Posterior cingulate gyrus (tissue), 11 donors: ENCODE measurements at places on chromosomes 5 and 9.

DNA sequence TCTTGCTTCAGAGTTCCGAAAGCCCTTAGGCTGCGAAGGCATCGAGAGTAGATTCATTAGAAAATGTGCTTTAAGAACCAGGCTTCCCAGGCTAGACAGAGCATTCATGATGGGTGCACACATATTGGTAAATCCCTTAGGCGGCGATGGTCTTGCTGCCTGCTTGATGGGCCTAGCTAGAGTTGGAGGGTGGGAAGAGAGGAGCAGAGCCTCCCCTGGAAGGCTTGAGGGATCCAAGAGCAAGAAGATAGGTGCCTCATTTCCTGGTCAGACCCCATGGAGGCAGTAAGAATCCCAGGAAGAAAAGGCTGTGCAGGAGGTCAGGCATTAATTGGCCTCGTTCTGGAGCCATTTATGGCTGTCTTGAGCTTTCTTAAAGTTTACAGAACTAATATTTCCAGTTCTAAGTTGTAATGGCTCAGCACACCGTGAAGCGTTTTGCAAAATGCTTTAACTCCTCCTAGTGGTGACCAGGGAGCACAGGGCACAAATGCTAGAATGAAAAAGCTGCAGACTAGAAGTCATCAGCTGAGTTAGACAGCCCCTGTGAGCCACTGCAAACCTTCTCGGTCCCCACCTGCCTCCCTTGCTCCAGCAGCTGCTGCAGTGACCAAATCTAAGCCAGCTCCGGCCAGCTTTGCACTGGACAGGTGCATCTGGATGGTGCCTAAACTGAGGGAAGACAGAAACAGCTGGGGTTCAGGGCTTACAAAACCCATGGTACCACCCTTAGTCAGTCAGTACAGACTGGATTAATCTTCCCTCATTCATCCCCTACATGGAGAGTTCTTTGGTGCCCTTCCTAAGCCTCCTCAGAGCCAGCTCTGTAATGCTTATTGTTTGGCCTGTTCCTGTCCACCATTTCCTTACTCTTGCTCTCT, 14.7 kb downstream of the SLC45A2 start:
- DNase-seq: no peak

DNA sequence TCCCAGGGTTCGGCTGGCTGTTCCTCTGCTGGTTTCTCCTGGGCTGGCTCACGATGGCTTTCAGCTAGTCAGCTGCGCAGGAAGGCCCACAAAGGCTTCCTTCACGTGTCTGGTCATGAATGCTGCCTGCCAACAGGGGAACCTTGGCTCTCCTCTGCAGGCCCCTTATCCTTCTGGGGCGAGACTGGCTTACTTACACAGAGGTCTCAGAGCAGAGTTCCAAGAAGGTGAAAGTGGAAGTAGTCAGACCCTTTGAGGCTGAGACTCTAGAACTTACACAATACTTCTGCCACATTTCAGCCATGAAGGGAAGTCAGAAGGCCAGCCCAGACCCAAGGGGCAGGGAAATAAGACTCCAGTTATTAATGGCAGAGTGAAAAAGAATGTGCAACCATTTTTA, 99.5 kb downstream of the LHFPL2 start:
- peak; percentile 34 for DNase-seq

DNA sequence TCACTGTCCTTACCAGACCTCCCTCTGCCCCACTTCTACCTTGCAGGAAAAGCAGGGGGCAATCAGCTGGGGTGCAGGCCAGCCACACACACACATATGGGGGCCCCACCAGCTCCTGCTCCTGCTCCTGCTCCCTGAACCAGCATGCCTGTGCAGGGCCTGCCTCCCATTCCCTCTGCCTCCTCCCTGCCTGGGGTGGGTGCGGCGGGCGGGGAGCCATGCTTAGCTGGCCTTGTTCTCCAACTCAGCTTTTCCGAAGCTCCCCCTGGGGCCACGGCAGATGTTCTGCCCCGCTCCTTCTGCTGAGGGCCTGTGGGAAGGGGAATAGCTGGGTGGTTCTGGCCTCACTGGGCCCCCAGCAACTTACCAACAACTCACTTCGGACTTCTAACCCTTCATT, 89.8 kb downstream of the ZNF354C start:
- peak; percentile 26 for DNase-seq

DNA sequence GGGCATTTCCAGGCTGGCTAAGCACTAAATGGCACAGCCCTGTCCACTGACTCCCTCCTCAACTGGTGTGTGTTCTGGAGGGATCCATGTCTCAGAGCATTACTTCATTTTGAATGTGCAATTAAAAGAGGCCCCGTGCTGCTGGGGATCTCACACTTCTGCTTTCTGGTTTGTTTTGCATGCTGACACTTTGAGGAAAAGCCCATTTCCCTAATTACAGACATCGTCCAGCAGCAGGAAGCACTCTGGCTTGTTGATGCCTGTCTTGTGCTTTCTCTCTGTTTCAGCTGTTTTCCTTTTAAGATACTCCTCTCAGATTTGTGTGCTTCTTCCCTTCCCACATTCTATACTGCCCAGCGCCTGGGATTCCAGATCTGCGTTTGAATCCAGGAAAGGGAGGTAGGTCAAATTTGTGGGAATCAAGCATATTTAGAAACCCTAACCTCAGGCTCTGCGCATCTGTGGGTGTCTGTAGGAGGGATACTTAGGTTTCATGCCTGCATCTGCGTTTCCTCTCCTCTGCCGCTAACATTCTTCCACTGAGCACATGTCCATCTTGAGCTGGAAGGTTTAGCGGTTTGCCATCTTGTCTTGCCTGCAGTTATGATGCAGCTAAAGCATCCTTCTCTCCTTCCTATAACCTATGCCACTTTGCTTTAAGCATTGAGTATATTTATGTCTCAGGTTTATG, 25.7 kb downstream of the SYK start:
- no peak for DNase-seq

DNA sequence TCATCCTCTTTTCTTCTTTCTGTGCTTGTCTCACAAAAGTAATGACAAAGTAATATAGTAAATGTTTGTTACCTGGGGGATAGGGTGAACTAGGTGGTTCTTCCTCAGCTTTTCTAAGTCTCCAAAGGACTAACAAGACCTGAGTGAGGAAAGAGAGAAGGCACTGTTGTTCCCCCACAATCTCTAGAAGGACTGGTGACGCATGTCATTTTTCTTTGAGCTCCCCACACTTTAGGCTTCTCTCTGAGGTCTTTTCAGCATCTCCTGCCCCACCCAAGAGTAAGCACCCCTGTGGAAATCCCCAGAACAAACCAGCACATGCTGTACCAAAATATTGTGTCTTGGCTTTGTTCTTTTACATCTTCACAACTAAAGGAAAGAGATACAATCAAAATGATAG, 2.4 kb upstream of the IL7R start:
- no peak for DNase-seq

- no peak for DNase-seq
These were observed 1137.8 kb downstream of the CDH18 start for GRCh38 chr5:18850216-18850615.
